ENCODE measurements at places on chromosomes 6 and 20.

GRCh38 chr6:99412065-99412464 is 13.0 kb downstream of the PNISR start:
- no peak for DNase-seq

- no peak for DNase-seq
Measured at GRCh38 chr6:146636481-146636880, 37.7 kb downstream of the ADGB start.

DNA sequence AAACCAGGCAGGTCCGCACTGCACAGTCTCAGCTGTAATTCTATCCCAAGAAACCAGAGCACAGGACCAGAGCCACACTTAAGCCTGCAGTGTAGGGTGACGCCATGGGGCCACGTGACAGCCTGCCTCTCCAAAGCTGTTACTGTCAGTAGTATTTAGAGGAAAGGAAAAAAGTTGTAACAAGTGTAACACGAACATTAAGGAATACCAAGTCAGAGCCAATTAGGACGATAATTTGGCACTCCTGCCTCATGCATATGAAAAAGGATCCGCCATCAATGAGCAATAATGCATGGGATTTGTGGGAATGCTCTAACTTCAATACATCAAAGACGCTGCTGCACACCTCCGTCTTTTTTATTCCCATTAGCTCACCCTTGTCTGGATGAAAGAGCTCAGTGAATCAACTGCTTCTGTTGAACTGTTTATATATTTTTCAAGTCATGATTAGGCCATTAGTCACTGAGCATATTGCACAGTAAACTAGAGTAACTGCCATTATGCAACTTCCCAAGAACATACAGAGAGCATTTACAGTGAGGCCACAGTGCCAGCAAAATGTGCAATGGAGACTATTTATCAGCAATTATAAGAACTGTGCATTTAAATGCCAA is 79.9 kb downstream of the ATXN1 start:
- DNase-seq: no peak

- no peak for DNase-seq
Measured at GRCh38 chr6:137001299-137001976, 43.3 kb downstream of the IL20RA start.

GRCh38 chr6:159061146-159061545 is 16.4 kb upstream of the TAGAP start:
- no peak for DNase-seq
